ENCODE measurements at places on chromosomes 12 and 14.

DNA sequence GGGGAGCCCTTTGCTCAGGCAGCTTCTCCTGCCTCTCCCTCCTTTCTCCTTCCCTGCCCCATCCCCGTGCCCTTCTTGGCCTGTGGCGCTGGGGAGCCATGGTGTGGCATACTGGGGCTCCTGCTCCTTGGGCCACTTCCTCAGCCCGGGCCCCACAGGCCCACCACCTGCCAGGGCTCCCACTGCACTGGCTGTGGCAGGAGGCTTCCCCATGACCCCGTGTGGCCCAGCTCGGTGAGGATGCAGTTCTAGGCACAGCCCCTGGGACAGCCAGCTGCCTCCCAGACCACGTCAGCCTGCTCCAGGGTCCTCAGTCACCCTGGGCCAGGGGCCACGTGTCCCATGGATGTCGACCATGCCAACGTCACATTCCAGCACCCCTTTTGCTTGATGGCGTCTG is 13.0 kb upstream of the AMN start:
- DNase-seq = no peak

GRCh38 chr14:90381011-90381786 is 15.6 kb upstream of the CALM1 start:
- no peak for DNase-seq

DNA sequence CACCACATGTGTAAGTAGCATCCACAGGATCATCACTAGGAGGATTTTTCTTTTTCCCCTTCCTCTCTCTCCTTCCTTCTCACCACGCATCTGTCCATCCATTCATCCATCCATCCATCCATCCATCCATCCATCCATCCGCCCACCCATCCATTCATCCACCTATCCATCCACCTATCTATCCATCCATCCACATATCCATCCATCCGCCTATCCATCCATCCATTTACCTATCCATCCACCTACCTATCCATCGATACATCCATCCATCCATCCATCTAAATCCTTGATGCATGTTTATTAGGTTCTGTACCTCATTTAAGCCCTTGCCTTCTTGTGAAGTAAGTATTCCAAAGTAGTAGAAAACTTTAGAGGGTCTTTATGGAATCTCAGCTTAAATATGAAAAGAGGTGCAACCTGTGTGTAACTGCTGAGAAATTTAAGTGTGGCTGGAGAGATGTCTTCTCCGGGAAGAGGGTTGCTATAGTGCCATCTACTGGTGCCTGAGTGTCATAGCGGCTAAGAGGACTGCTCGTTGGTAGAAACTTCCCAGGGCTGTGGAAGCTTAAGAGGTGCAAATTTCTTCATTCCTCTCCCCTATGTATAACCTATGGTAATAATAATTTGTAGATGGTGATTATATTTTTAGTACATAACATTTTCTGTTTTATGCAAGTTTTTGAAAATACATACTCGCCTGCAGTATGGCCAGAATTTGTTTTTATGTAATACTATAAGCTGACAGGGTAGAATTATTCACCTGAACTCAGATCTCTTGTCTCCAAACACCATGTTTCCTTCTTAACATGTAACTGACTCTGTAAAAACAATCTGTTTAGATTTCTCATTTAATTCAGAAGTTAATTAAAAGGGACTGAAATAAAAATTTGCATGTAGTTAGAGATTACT is 46.0 kb downstream of the MYO1H start:
- peak; percentile 76 for DNase-seq

- DNase-seq = no peak
Observed at GRCh38 chr12:128734371-128734770, 89.4 kb downstream of the SLC15A4 start.

DNA sequence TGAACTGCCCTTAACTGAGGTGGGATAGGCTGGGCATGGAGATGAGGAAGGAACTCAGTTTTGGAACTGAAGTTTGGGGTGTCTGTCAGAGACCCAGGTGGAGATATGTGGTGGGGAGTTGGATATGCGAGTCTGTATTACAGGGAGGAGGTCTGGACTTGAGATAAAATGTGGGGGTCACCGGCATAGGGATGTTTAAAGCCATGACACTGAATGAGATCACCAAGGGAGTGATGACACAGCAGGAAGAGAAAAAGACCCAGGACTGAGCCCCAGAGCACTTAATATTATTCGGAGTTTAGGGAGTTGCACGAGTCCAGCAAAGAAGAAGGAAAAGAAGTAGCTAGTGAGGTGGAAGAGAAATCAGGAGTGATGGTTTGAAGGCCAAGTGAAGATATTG is 4.0 kb upstream of the OASL start:
- no peak for DNase-seq

GRCh38 chr12:122104844-122105243 is 26.3 kb downstream of the MLXIP start:
- DNase-seq = no peak

DNA sequence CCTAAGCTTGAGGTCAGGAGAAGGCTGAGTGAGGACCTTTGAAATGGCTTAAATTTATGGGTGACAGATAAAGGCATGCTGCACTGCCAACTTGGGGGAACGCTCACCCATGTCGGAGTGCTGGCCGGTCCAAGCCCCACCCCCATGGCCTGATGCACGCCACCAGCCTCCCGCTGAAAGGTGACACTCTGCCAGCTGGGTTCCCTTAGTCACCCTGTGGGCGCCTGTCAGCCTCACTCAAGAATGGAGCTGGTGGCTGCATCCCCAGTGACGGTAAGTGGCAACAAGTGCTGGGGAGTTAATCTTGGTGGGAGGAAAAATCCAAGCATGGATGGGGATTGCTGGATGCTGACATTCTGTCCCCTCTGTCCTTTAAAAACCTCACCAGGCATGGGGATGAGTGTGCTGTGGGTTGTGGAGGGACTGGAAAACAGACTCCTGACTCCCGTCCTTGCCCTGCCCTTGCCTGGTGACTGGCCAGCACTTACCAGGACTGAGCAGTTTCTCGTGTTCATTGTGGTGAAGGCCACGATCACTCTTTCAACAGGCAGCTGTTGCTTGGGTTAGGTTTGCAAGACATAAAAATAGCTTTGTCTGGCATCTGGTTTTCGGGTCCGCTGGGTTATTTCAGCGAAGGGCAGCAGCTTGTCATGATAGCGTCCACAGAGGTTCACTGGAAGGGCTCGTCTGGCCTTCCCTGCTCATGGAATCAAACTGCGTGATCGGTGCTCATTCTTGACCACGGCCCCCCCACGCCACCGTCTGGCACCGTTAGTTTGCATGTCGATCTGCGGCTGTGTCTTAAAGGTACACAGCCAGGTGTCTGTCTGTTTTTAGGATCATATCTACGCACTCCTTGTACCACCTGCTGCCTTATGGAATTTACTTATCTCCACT is 15.0 kb downstream of the ACACB start:
- no peak for DNase-seq

DNA sequence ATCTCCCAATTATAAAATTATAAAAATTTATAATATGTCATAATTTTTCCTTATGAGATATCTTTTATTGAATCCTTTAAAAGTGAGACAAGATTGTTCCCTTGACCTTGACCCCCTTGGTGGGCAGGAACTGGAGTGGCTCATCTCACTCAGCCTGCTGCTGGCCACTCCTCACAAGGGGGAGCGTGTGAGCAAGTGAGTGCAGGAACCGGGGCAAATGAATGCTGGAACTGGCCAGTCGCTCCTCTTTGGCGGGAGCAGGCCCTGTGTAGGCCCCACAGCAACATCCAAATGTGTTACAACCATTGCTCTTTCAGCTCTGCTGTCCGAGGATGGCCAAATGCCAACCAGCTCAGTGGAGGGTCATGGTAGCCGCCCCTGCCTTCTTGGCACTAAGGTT is 178.8 kb downstream of the ETNK1 start:
- DNase-seq = no peak

DNA sequence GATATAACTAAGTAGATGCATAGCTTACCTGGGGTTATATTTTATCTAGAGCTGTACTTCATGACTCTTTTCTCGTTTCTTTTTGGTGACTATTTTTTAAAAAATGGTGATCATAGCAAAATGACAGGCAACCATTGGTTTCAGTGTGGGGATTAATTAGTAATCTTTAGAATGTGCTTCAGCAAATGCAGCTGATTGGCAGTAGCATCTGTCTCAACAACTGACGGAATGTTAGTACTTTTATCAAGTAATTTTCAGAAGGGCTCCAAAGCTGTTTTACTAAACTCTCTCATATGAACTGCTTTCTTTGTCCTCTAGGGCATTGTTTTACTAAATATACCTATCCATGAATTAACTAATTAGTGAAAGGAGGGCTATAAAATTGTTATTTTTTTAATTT is 117.6 kb downstream of the TRMT5 start:
- no peak for DNase-seq

DNA sequence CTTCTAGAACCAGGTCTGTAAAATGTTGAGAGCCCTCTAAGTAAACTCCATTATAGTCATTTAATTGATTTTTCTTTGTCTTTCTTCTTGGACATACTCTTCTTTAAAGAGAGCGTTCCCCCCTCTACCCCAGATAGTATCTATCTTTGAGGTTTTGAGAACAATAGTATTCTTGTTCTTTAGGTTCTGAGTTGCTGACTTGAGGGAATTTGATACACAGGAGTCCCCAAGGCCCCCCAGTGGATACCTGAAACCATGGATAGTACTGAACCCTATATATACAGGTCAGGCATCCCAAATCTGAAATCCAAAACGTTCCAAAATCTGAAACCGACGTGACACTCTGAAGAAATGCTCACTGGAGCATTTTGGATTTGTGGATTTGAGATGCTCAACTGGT is 65.5 kb downstream of the FUT8 start:
- DNase-seq = no peak

DNA sequence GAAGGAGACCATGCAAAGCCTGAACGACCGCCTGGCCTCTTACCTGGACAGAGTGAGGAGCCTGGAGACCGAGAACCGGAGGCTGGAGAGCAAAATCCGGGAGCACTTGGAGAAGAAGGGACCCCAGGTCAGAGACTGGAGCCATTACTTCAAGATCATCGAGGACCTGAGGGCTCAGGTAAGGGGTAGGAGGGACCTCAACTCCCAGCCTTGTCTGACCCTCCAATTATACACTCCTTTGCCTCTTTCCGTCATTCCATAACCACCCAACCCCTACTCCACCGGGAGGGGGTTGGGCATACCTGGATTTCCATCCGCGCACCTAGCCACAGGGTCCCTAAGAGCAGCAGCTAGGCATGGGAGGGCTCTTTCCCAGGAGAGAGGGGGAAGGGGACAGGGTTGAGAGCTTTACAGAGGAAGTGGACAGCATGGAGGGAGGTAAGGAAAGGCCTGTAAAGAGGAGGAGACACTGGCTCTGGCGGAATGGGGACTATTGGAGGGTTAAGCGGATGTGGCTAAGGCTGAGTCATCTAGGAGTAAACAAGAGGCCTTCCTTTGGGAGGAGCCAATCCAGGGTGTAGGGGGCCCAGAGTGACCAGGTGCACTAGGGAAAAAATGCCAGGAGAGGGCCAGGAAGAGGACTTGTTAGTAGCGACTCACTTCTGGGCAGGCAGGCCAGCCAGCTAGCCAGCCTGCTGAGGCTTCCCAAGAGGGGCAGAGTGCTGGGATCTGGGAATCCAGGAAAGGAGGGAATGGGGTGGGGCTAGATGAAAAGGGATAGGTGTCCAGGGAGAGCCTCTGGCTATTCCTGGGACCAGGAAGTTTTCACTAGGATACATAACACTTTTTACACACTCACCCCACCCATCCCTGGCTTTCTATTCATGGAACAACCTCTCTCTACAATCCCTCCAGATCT is 754 bp downstream of the KRT18 start:
- peak; percentile 22 for DNase-seq

DNA sequence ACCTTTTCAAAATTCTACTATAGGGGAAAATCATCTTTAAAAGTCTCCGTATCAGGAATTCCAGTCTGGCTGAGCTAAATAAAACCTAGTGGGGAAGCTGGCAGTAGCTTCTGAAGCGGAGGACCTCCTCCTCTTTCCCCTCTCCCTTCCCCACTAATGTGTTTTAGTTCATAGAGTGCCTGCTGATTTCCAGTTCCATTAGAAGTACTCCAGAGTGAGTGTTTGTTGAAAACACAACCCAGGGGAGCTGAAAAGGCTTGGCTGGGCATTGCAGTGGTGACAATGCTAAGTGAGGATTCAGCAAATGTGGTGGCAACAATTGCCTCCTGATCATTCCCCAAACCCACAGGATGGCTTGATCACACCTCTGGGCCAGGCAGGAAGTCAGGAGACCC is 144.2 kb upstream of the FRMD6 start:
- no peak for DNase-seq

DNA sequence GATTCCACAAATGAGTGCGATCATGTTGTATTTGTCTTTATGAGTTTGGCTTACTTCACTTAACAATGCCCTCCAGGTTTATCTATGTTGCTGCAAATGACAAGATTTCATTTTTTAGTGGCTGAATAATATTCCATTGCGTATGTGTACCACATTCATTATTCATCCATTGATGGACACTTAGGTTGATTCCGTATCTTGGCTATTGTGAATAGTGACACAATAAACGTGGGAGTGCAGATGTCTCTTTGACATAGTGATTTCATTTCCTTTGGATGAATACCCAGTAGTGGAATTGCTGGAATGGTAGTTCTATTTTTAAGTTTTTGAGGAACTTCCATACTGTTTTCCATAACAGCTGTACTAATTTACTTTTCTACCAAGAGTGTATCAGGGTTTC is 23.5 kb downstream of the AKAP6 start:
- DNase-seq = no peak

GRCh38 chr12:31017535-31017934 is 56.1 kb upstream of the DDX11 start:
- DNase-seq = no peak

DNA sequence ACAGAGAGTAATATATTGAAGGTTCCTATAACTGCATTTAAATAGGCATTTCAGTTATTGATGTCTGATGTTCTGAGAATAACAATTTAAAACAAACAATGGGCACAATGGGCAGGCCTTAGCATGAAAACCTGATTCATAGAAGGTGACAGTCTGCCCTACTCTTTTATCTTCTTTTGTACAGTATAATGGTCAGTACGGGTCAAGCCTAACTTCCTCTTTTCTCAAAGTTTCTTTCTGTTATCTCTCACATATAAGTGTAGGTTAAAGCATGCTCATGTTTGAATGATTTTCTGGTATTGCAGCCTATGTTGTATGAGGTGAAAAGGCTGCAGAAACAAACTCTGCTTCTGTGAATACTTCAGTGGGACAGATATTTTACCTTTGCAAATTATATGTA is 14.2 kb downstream of the FKBP3 start:
- no peak for DNase-seq

DNA sequence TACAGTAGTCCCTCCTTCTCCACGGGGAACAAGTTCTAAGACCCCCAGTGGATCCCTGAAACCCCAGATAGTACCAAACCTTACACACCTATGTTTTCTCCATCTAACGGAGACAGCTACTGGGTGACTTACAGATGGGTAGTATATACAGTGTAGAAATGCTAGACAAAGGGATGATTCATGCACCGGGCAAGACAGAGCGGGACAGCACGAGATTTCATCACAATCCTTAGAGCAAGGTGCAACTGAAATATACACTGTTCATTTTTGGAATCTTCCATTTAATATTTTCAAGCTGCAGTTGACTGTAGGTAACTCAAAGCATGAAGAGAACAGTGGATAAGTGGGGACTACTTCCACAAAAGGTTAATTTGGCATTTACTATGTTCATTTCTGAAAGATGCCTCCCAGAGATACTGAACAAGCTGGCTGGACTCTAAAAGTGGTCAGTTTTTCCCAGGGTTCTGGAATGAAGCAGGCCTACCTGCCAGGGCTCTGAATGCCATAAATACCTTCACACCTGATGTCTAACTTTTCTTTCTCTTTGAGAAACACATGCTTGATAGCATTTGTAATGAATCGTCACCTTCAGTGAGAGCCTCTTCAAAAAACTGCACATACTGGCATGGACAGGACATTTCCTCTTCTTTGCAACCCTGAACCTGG is 127.7 kb upstream of the FOXN3 start:
- no peak for DNase-seq
